Tongue (tissue), 3 donors: ENCODE measurements at places on chromosomes 4 and X.

DNA sequence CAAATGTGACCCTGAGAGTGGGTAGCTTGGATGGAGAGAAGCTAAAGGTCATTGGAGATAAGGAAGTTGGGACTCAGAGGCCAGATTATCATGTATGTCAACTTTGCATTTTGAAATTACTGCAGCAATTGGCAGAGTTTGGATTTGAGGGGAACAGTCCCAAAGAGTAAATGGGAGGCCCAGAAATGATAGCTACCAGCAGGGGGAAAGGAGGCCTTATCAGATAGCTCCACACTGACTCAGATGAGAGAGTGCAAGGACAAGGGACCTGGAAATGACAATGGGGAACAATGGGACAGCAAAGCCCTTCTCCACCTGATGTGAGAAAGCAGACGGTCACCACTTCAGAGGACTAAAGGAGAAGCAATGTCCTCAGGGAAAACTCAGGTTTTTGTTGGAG, 201.5 kb upstream of the JADE1 start:
- no peak for DNase-seq

- no peak for DNase-seq
Observed at GRCh38 chr4:129550281-129550785, 454.4 kb downstream of the C4orf33 start.

DNA sequence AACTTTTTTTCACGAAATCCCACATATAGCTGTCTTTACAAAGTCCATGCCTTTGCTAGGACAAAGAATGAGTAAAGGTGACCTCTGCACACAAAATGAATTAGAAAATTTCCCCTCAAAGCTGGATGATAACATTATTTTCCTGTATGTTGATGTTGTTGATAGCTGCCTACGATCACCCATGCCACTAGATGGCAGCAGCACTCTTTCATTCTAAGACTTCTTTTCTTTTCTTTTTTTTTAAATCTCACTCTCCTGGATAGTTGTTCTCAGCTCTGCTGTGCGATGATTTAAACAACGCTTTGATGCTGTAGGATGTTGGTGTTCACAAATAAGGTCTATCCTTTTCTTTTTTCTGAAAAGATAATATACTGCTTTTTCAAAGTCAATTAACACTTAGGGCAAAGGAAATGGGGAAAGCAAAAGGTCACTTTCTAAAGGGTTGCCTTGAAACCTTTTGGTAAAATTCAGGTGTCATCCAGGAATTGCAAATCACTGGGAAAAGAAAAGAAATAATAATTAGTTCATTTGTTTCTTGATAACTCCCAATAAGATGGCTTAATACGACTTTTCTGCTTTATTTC, 266.8 kb downstream of the C4orf33 start:
- peak; percentile 94 for DNase-seq

DNA sequence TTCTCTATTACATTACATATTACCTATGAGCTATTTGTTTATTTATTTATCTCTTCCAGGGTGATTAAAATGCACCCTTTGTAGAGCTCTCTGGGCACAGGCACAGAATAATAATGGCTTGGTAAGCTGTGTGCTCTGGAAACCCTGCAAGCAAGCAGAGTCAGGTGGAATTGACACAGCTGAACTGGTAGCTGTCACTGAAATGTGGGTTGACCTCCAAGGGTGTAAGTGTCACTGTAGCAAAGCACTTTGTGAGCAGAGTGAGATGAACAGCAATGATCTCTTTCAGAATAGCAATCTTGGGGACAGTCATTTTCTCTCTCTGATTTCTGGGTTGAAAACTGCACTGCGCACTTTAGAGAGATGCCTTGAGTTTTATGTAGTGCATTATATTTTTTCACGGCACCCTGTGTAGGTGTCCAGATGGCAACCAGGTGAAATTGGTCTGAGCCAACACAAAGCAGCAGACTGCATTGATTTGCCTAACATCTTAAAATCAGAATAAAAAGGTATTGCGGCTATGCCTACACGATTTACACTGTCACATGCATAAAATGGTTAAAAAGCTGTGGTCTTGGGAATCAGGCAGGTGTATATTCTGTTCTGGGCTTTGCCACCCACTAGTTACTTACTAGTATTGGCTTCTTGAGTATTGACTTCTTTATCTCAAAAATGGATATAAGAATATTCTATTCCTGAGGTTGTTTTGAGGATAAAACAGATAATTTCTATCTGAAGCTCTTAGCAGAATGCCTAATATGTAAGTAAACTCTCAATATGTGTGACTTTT, 450.3 kb downstream of the RAPGEF2 start:
- no peak for DNase-seq

- no peak for DNase-seq
Observed at GRCh38 chr4:3423952-3424351, 17.8 kb upstream of the HGFAC start.

- no peak for DNase-seq
Observed at GRCh38 chr4:138948918-138949317, 66.7 kb upstream of the NOCT start.

GRCh38 chrX:24380262-24381187, 20.1 kb downstream of the SUPT20HL1 start:
- DNase-seq = no peak

DNA sequence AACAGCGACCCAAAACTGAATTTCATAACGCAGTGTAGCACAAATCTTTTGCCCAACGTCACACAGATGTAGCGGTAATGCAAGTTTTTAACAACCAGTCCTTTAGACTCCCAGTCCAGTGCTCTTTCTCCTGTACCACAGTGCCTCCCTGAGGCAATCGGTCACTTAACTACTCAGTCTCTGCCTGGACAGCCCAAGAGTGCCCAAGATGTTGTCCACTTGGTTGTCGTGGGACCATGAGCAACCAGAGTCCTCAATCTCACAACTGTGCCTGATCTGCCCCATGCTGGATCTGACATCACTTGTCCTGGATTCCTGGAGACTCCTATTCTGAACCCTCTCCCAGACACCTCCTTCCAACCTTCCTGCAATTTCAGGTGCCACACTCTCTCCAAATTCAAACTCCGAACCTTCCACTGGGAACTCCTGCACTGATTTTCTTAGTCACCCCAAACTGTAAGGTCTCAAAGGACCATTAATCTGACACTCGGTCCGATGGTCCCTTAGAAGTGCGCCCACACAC, 702 bp downstream of the MMGT1 start:
- DNase-seq = peak; percentile 24

DNA sequence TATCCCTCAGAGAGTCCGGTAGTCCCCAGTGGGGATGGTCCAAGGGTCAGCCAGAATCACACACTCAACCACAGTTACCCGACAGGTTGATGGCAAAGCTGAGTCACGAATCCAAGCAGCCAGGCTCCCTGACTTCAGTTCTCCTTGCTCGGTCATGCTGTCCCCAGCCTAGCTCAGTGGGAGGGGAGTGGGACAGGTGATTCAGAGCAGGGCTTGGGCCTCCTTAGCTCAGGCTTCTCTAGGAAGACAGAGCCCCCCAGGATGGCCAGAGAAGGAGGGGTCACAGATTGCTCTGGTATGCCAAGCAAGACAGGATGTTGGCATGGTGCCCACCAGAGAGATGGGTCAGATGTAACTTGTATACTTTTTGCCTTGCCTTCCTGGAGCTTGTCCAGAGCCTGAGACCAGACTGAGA, 66.5 kb downstream of the EFNB1 start:
- peak; percentile 73 for DNase-seq

- no peak for DNase-seq
Observed at GRCh38 chrX:136112778-136113177, 34.6 kb upstream of the FHL1 start.

DNA sequence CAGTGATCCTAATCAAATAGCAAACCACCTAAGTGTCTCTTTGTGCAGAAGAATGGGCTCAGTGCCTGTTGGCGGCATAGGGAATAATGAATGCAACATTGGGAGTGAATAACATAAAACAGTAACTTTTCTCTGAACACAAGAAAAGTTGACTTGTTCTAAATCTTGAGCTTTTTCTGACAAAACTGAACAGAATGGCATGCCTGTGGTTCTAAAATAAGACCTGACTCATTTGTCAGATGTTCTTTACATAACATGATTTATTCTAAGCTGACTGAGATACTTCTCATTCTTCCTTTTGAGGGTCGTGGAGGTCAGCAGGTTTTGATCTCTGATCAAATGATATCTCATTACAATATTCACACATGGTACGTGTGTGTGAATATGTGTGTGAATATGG, 165.4 kb upstream of the WDR1 start:
- no peak for DNase-seq

GRCh38 chr4:139301821-139302611, at the start of gene NDUFC1:
Gene NDUFC1, minus strand, starts transcription at chr4:139302477. Its CDS starts 6,679 bp downstream, at chr4:139295798.
- peak; percentile 75 for DNase-seq

- DNase-seq = peak; percentile 44
Observed at GRCh38 chr4:112765317-112765974, 128.5 kb downstream of the LARP7 start.

DNA sequence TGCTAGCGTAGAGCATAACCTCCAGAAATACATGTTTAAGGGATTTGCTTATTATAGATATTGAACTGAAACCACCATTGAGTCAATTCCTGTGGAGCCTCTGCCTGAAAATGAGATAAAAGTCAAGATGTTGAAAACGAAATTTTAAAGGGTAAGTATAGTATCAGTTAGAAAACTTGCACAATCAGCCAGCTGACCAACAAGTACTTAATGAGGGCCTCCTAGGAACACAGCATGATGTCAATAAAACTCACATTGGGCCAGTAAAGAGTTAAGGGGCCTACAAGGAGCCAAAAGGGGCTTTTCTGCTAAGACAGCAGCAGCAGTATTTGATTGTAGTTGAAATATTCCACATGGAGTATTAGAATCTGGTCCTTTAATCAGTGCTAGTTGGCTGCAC, 314.1 kb upstream of the PPARGC1A start:
- no peak for DNase-seq

- peak; percentile 89 for DNase-seq
Observed at GRCh38 chrX:39755143-39756032, 342.4 kb downstream of the BCOR start.

- DNase-seq = no peak
Observed at GRCh38 chrX:96424007-96424406, 260.6 kb upstream of the DIAPH2 start.

GRCh38 chrX:93242897-93243296, 430.5 kb downstream of the NAP1L3 start:
- no peak for DNase-seq

DNA sequence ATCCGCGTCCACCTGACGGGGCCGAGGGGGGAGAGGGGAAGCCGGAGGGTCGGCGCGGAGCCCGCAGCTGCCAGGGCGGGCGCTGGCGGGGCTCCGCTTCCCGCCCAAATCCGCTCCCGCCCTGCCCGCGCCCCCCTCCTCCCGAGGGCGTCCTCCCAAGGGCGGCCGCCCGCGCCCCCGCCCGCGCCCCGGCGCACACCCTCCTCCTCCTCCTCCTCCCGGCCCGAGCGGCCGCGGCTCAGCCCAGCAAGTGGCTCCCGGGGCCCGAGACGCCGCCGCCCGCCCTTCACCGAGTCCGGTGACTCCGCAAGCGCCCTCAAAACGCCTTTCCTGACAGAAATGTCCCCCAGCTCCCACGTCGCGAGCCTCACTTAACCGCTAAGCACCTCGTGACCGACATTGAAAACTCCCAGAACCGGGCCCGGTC, 487 bp downstream of the HMGB2 start:
- DNase-seq = peak; percentile 78

DNA sequence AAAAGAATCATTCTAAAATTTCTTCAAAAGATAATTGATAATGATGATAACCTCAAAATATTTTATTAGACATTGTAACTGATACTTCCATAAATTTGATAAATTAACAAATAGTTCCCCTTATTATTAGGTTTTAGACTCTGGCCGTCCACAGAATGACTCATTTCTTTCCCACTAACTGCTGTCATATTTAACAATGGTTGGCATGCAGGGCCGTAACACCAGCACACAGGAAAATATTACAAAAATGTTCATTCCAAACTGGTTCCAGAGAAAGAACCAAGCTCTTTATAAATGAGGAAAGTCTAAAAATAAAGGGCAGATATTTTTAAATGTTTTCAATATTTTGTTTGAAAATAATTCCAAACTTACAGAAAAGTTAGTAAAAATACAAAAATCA, 28.2 kb downstream of the WDFY3 start:
- peak; percentile 23 for DNase-seq

DNA sequence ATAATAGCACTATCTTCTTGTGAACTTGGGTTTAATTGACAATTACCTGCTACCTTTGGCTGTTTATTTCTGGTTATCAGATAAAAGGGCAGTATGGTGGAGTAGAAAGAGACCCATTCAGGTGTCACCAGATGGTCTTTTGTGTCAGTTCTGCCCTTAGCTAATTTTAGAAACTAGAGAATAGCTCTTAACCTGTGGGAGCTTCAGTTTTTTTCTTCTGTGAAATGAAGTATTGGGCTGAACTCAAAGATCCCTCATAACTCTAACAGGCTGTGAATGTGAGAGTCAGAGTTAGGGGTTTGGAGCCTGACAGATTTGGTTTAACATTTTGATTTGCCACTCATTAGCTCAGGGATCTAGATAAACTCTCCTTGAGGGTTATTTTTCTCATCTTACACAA, 335.2 kb downstream of the PPP1R2C start:
- DNase-seq = no peak

DNA sequence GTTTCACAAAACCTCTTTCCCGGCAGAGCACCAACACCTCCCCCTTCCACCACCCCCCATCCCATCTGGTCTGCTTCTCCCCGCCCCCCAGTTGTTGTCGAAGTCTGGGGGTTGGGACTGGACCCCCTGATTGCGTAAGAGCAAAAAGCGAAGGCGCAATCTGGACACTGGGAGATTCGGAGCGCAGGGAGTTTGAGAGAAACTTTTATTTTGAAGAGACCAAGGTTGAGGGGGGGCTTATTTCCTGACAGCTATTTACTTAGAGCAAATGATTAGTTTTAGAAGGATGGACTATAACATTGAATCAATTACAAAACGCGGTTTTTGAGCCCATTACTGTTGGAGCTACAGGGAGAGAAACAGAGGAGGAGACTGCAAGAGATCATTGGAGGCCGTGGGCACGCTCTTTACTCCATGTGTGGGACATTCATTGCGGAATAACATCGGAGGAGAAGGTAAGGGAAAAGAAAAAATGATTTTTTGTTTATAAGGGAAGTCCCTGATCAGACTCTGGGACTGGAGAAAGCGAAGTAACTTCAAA, at the start of gene PDGFRA:
Gene PDGFRA, plus strand, starts transcription at position 333 of the 541 bp plus-strand sequence. CDS start 29,476 bp downstream, outside the sequence.
- peak; percentile 92 for DNase-seq

DNA sequence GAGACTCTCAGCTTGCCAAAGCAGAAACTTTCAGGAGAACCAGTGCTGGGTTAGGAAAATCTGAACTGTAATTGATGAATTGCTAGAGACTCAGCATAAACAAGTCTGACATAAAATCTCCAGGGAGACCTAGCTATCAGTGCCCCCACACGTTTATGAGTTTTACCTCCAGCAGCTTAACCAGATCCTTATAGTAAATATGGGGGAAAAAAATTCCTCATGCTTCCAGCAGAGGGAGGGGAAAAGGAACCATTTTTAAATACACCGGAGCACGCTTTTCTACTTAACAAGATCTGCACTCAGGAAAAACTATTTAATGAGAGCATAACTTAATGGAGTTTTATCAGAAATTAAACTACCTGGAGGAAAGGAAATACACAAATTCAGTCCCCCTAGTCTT, 1040.7 kb upstream of the INTU start:
- DNase-seq = no peak

GRCh38 chr4:94813221-94813620, 55.5 kb downstream of the BMPR1B start:
- DNase-seq = no peak

- no peak for DNase-seq
Observed at GRCh38 chr4:57437649-57438048, 327.5 kb upstream of the IGFBP7 start.
